Bronchial epithelial cell (primary cell): ENCODE measurements at places on chromosomes 12 and 14.
A peak's percentile ranks its signal among the peaks of the same experiment; 100 is the strongest.

DNA sequence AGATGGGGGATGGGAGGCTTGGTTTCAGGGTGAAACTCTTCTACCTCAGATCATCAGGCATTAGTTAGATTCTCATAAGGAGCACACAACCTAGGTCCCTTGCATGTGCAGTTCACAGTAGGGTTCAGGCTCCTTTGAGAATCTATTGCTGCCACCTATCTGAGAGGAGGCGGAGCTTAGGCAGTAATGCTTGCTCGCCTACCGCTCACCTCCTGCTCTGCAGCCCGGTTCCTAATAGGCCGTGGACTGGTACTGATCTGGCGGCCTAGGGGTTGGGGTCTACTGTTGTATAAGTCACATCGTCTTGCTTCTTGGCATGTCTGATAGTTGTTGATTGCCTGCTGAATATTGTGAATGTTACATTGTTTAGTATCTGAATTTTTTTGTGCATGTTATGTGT lies 12.2 kb downstream of the SCYL2 start:
- DNase-seq = no peak

DNA sequence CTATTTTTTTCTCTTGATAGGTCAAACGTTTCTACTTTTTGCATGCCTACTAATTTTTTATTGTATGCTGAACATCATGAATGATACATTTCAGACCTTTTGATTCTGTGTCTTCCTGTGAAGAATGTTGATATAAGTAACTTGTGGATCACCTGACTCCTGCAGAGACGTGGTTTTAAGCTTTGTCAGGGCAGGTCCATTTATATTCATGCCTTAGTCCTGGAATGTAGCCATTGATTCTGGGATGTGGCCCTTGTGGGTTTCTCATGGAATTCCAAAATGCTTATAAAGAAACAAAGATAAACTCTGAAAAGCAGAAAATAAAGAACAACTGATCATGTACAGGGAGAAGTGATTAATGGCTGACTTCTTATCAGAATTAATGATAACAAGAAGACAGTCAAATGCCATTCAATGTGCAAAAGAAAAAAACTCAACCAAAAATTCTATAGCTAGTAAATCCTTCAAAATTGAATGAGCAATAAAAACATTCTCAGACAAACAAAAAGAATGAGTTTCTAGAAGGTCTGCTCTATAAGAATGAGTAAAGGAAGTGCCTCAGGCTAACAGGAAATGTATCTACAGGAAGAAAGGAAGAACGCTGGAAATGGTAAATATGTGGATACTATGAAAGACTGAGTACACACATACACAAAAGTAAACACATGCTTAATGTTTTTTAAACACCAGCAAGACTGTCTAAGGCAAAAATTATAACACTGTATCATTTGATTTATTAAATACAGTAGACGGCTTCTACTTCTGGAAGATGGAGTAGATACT lies 284.8 kb upstream of the DIO3 start:
- DNase-seq = peak; percentile 1

GRCh38 chr12:94434171-94434570 lies 25.5 kb downstream of the CEP83 start:
- no peak for DNase-seq

- no peak for DNase-seq
These were observed 203.7 kb downstream of the CACNA1C start for GRCh38 chr12:2256453-2256852.

- DNase-seq = no peak
These were observed 115.6 kb downstream of the RBM19 start for GRCh38 chr12:113850309-113851056.

DNA sequence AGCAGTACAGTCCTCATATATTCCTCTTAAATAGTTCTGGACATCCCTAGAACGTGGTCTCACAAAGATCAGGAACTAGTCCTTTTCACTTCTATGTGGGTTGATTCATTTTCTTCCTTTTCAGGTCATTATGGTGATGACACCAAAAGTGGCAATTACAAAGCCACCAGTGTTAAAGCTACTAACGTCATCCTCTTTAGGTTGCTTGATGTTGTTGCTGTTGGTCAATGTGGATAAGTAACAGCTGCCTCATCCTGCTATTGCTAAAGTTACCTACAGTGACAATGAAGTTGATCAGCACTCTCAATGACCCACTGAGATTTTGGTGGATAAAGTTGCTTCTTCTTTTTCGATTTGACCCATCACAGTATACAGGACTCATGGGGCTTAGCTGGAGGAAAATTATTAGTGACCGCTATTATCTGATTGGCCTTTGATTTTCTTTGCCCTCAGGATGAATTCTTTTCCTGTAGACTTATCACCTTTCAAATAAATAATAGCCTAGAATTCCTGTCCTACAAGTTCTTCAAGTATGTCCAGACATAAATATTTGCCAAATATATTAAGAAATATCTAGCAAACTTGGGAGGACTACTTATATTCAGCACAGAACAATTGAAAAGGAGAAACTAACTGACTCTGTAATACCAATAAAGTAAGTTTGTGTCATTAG lies 54.0 kb upstream of the ATP2B1 start:
- DNase-seq = peak; percentile 76

DNA sequence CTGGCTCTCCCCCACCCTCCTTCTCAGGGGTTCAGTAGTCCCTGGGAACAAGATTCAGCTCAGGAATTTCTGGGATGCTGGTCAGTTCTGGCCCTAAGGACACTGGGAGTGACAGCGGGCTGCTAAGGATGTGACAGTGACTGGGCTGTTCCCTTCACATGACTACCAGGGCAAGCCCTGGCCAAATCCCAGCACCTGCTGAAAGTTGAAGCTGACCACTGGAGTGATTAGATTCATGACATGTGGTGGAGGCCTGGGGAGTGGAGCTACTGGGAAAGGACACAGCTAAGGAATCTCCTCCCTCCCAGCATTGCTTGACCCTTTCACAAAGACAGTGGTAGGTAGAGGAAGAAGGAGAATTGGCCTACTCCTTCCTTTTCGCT lies 204.9 kb downstream of the DAD1 start:
- no peak for DNase-seq

- peak; percentile 47 for DNase-seq
These were observed 97.2 kb downstream of the MGAT4C start for GRCh38 chr12:86158956-86159355.

DNA sequence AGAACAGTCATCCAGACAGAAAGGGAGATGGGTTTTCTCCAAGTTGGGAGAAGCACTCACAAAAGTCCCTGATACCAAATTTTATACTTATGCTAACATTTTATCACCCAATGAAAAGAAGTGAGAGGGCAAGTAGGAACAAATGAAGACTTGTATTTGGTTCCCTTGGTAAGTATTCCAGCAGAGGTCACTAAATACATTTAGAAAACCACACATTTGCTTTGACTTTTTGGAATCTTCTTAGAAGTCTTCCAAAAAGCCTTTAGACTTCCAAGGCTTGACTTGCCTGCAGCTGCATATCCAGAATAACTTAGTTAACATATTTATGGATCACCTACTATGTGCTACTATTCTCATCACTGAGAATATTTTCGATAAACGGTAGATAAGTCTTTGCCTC lies 3.1 kb upstream of the GYS2 start:
- DNase-seq = peak; percentile 55

DNA sequence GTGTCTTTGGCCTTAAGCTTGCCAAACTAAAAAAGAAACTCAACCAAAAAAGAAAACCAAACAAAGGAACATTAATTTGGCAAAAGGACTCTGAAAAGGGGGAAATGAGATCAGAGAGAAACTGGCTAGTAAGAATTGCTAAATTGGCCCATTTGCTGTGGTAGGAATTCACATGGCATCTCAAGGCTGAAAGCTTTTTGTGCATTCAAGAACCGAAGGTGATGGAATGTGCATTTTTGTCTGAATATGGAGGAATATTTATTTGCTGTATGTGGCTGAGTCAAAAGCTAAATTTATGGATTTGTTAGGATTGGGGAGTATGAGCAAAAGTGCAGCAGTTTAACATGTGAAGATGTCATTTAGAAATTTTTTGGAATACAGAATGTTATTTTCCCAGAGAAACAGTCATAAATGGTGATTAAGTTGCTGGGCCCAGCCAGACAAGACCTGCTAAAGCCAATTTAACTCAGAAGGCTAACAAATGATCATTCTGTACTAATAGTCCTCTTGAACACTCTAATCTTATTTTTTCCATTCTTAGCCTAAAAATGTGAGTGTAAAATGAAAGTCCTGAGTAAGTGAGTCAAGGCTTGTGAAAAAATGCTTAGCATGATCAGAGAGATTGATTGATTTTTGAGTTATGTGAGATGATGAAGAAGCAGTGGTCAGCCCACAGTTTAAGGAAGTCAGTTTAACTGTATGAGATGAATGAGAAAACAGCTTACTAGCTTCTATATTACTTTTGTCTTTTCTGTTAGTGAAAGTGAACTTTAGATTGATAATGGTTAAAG lies 94.1 kb downstream of the ANO6 start:
- DNase-seq = no peak

DNA sequence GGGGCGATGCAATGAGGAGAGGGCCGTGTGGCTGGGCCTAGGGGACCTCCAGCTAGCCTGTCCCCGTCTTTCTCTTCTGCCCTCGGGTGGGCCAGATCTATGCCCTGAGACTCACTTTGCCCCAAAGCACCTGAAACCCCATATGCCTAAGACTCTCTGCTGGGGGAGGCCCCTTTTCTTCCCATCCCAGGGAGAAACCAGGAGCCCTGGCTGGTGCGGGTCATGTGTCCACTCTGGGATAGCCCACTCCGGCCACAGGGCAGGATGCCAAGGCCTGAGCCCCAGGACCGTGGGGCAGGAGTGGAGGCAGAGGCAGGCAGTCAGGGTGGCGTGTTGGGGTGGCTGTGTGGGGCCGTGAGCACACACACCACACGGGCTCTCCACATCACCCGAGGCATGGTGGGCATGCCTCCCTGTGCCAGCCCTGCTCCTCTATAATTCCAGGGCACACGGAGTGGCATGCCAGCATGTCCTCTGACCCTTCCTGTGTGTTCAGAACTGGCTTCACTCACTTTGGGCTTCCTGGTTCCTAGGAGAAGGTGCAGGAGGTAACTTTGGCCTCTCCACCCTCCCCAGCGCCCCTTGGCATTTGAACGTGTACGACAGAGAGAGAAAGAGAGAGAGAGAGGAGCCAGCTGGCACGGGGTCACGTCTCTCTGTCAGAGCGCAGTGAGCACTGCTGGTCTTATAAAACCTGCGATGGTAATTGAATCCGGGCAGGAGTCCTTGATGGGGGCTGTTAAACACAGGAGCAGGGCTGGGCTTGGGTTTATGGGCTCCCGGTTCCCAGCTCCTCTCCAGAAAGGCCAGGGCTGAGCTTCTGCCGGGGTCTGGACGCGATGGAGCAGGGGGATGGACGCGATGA lies 144.2 kb downstream of the KIF26A start:
- DNase-seq = no peak

DNA sequence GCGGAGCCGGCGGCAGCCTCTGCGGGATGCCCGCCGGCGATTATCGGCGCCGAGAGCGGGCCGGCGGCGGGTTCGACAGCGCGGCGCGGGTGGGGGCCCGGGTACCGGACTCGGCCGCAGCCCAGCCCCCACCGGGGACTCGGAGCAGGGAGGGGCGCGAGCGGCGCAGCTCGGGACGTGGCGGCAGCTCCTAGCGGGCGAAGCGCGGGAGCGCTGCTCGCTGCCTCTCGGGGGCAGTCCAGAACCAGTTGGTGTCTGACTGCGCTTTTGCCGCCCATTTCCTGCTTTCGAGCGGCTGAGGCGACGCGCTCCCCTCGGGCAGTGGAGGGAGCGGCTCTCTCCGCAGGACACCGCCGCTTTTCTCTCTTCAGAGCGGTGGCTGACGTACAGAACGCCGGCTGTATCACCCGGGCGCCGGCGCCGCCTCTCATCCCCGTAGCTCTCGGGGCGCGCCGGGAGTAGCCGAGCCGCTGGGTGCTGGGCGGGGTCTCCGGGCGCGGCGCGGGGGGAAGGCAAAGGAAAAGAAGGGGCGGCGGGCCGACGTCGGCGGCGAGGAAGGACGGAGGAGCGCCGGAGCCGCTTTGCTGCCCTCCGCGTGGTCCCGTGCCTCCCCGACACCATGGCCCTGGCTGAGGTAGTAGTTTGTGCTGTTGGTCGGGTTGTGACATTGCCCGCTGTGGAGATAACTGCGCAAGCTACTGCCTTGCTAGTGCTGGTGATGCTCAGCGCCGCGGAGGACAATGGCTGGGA lies 136.6 kb downstream of the MON2 start:
- DNase-seq = peak; percentile 83

- DNase-seq = no peak
These were observed 402.0 kb downstream of the SYT1 start for GRCh38 chr12:79266343-79267144.

- DNase-seq = no peak
These were observed 92.3 kb downstream of the FOXN3 start for GRCh38 chr14:89324501-89325298.

DNA sequence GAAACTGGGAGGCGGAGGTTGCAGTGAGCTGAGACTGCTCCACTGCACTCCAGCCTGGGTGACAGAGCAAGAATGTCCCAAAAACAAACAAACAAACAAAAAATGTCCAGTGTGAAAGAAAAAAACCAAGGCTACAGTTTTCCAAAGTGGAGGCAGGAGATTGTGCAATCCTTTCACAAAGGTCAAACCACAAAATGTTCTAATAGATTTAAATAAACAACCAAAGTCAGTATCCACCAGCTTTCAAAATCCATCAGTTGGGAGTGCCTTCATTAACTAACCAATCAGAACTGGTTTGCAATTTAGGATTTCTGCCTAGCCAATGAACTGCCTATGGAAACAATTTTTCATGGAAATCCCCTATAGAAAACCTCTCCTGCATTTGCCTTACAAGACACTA lies 52.3 kb upstream of the TRIM9 start:
- no peak for DNase-seq

GRCh38 chr12:115619061-115619460 lies 658.4 kb downstream of the MED13L start:
- DNase-seq = no peak

DNA sequence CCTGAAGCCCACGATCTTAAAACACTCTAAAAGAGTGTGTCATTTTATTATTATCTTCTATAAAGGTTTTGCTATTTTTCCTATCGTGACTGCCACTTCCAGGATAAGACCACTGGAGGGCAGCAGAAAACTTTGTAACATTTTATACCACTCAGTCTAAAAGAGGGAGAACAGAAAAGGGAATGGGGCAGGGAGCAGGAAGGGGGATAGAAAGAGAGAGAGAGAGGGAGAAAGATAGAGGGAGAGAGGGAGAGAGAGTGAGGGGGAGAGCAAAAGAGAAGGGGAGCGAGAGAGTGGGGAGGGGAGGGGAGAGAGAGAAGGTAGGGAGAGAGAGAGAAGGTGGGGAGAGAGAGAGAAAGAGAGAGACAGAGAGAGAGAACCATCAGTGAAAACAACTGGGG lies 2.0 kb upstream of the ART4 start:
- DNase-seq = peak; percentile 44

- no peak for DNase-seq
These were observed 185.3 kb downstream of the CALM1 start for GRCh38 chr14:90582166-90582565.

GRCh38 chr12:66367015-66367667 lies 64.8 kb downstream of the HELB start:
- DNase-seq = no peak

GRCh38 chr12:2335916-2336315 lies 283.1 kb downstream of the CACNA1C start:
- no peak for DNase-seq
